ENCODE measurements at places on chromosomes 3 and 15.

- DNase-seq = no peak
These were observed 35.8 kb upstream of the LRRFIP2 start for GRCh38 chr3:37210230-37210629.

DNA sequence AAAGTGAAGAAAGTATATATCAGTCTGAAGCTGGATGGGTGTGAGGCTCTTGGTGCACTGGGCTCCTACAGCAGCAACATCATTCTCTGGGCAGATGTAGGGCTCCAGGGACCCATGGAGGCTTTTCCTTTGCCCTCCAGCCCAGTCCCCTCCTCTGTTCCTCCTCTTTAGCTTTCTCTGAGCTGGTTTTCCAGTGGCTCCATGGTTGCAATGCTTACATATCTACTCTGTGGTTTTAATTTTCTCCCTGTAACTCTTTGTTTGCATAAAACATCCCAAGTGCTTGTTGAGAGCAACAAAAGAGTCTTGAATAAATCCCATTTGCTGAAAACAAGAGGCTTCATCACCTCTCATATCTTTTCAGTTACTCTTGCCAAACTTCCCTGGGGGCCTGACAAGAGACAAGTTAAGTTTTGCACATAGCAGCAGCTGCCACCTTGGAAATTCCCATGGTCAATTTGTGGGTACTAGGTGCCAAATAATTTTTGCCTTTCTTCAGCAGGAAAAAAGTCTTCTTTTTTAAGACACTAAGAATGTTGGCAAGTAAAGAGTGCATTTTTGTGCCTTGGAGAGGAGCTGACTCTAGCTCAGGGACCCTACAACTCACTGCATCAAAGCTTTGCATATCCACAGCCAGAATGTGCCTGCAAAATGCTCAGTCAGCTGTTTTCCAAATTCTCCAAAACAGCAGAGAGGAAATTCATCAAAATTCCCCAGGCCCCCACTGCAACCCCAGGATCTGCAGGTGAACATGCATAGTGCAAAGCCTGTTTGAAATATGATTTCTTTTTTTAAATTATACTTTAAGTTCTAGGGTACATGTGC is 41.9 kb downstream of the COLQ start:
- no peak for DNase-seq

GRCh38 chr3:31461426-31461825 is 71.3 kb upstream of the STT3B start:
- DNase-seq = no peak

DNA sequence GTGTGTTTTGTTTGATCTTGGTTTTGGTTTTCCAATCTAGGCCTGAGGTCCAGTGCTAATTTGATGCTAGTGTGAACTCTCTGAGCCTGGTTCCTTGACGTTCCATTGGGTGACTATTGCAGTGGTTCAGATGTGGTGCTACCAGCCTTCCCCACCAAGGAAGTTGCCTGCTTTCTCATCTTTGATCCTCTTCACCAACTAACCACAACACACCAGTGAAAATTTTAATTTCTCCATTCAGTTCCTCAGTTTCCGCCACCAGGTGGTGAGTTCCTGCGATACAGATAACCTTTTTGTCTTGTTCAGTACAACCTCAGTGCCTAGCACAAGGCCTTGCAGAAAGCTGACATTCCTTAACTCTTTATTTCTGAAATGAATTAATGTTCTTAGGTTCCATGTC is 337.4 kb upstream of the TPRG1 start:
- DNase-seq = peak; percentile 5

- DNase-seq = no peak
These were observed 8.7 kb downstream of the ATXN7 start for GRCh38 chr3:63872135-63872924.

DNA sequence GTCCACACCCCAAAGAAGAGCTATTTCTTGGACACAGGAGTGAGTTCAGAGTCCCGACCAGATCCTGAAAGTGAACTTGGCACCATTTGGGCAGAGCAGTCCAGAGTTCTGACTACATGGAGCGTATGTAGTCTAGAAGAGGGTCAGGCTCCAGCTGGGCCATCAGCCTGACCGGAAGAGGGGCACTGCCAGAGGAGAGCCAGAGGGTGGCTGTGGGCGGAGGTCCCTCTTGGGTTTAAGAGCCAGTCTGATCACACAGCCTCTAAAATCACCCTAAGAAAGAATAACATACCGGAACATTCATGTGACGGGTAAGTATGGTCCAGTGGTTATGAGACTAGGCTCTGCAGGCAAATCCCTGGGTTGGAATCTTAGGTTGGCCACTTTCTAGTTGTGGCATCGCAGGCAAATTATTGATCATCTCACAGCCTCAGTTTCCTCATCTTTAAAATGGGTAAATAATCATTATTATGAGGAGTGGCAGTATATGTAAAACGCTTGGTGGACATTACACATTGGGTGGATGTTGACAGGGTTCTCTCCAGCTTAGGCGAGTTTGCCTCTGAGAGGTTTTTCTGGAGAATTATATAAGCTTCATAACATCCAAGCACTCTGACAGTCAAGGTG is 2.1 kb upstream of the RAP2B start:
- DNase-seq = no peak

DNA sequence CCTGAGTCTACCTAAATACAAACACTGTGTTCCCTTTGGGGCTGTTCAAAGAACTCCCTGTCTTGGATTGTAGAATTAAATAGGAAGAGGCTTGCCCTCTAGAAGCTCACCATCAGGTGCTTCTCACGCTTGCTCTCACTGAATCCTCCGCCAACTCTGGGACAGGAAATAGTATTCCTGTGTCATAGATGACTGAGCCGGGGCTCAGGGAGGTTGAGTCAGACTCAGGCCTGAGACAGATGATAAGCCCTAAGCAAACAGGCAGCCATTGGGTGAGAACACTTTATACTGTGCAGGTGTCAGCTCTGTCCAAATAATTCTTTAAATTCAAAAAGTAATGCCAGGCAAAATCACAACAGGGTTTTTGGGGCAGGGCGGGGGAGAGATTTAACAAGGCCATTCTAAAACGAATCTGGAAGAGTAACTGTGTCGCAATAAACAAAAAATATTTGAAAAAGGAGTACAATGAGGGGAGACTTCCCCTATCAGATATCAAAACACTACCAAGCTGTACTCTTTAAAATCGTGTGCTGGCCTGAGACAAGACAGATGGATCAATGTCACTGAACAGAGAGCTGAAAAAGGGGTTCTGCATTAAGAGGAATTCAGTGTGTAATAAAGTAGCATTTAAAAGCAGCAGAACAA is 59.0 kb downstream of the EPHB3 start:
- no peak for DNase-seq

DNA sequence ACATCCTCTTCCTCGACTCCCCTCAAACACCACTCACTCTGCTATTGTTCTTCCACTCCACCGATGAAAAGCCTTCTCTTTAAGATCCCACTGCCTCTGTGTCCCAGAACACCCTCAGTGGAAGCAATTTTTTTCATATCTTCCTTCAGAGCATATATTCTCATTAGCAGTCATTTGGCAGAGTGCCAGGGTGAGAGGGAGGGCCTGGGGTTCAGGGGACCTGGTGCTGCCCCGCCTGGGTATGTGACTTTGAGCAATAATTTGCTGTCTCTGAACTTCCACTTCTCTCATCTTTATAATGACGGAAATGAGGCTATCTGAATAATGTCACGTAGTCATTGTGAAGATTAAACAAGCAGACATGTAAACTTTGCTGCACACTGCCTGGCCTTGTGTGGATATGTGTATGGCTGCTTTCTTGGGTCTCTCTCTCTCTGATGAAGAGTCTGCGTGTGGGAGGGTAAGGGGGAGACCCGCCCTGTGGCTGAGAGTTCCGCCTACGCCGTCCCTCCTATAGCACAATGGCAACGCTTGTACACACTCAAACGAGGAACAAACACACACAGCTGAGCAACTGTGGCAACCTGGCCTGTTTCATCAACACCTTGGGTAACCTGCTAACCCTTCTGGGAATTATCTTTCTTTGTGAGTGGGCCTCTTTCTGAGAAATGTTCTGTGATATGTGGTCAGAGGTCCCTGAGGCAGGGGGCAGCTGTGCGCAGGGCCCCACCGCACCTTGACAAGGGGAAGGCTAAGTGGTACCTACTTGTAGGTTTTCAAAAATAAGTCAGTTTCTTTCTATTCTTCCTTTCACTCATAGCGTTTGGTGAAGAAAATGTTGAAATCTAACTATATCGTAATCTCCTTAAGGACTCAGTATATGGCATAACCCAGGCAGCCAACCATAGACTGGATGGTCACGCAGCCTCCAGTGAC is 369.8 kb downstream of the SV2B start:
- DNase-seq = peak; percentile 61

GRCh38 chr3:171700653-171701052 is 109.6 kb downstream of the PLD1 start:
- no peak for DNase-seq

DNA sequence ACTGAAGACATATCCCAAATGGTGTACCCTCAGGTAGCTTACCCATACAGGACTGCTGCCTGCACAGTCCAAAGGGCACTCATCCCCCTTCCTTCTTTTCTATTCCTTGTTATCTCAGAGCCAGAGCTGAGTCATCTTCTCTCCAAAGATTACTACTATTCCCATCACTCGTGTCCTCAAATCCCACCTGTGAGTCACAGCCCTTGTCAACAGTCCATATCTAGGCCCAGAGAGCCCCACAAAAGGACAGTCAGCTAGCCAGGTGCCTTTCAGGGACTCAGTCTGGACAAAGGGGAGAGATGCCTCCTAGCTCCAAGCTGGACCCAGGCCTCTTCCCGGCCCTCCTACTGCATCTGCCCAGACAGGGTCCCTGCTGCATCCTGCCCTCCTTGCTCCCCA is 11.0 kb downstream of the PARP16 start:
- no peak for DNase-seq

DNA sequence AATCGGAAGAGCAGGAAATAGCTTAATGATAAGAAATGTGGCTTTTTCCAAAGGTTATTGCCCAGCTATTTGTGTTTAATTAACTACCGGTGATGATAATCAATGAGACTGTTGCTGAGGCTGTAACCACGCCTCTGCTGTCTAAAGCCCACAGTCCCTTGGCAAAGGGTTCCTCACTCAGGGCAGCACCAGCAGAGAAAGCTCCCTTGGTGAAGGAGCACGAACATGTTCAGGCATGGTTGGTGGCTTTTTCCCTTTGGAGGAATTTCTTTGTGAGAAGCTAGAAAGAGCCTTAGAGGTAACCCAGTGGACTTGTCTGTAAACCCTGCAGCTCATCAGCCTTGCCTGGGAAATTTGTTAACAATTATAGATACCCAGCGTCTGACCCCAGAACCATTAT is 7.5 kb upstream of the ST6GAL1 start:
- DNase-seq = no peak

- DNase-seq = no peak
These were observed 91.5 kb upstream of the ARRDC4 start for GRCh38 chr15:97868981-97869380.

GRCh38 chr3:133506215-133506901 is 67.1 kb upstream of the CDV3 start:
- no peak for DNase-seq

DNA sequence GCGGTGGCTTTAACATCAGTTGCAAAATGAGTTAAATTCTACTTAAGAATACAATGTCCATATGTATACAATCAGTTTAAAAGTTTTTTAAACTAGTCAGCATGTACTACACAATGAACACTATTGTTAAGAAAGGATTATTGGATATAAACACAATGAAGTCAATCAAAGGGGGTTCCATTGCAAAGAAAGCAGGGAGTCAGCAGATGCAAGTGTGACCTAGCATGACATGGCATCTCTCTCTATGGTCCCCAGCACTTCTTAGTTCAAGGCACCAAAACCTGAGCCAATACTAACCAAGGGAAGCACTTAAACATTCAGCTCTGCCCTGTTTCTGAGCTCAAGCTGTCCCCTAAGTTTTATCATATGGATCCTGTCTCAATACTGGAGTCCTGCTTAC is 17.0 kb downstream of the KLHL6 start:
- no peak for DNase-seq

GRCh38 chr3:10352146-10352911 is 31.4 kb upstream of the SEC13 start:
- no peak for DNase-seq

- no peak for DNase-seq
These were observed 46.9 kb downstream of the NR1D2 start for GRCh38 chr3:23991683-23992628.

DNA sequence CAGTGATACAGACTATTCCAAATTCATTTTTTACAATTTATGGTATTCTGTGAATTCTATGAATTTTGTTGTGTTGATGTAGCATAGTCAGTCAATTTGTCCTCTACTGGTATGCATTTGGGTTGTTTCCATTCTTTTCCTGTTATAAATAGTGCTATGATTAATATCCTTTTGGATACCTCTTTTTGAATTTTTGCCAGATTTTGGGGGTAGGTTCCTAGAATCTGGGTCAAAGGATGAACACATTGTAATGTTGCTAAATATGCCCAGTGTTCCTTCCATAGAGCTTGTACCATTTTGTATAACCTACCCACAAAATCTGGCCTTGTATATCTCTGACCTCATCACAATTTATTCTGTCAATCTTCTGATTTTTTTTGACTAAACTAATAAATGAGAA is 44.4 kb upstream of the C3orf38 start:
- no peak for DNase-seq

DNA sequence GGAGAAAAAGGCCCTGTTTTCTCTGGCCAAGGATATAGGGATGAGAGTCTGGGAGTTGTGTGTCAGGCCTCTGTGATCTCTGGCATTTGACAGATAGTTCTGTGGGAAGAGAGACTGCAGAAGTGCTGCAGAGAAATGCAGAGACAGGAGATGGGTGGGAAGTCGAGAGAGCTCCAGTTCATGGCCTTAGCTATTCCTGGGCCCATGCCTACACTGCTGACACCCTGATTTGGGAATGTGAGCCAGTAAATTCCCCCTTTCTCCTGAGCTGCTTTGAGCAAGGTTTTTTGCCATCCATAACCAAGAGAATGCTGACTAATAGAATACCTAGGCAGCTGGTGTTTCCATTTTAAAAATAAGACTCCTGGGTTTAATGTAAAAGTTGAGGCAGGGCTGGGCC is 59.3 kb downstream of the EBLN2 start:
- no peak for DNase-seq

GRCh38 chr3:128170866-128171516 is 17.7 kb downstream of the EEFSEC start:
- DNase-seq = no peak

- DNase-seq = no peak
These were observed 9.8 kb downstream of the TFG start for GRCh38 chr3:100719136-100719535.

DNA sequence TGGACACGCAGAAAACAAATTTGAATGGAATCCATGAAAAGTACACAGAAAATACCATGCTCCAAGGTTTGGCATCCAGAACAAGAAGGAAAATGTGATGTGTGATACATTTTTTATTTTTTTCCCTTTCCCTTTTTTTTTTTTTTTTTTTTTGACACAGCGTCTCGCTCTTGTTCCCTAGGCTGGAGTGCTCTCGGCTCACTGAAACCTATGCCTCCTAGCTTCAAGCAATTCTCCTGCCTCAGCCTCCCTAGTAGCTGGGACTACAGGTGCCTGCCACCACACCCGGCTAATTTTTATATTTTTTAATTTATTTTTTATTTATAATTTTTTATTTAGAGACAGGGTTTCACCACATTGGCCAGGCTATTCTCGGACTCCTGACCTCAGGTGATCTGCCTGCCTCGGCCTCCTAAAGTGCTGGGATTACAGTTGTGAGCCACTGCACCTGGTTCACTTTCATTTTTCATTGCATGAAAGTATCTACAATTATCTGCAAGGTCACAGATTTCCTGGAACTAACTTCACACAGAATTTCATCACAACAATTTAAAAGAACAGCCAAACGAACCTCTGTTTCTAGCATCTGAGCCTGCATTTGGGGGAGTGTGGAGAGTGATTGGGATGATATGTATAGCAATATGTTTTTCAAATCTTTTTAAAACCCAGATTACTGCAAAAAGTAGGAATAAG is 8.3 kb downstream of the POU1F1 start:
- DNase-seq = no peak

Measured in activated T-cell treated with anti-CD3 and anti-CD28 coated beads for 4 hours (primary cell).